ENCODE measurements at places on chromosomes 13 and 19.

DNA sequence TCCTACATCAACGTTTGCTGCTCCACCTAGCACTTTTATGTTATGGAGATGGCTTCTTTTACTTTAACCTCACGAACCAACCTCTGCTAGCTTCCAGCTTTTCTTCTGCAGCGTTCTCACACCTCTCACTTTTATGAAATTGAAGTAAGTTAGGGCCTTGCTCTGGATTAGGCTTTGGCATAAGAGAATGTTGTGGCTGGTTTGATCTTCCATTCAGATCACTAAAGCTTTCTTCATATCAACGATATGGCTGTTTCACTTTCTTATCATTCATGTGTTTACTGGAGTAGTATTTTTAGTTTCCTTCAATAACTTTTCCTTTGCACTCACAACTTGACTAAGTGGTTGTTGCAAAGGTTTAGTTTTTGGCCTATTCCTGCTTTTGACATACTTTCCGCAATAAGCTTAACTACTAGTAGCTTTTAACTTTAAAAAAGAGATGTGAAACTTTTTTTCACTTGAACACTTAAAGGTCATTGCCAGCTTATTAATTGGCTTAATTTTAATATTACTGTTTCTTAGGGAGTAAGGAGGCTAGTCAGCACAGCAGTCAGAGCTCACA is 60.0 kb upstream of the SPRY2 start:
- H3K4me3 ChIP-seq: no peak overlapping the region
- H3K27me3 ChIP-seq: no peaks in the 10 kb centered on the region
- no peak overlapping the region for H3K27ac ChIP-seq
- peaks cover 8% of the 10 kb centered on the region for H3K4me1 ChIP-seq
- DNase-seq: no peak

GRCh38 chr13:114167885-114168284 is 11.2 kb upstream of the CFAP97D2 start:
- H3K27me3 ChIP-seq: 0 out of 2 replicates have a peak, but pooled peaks cover 15% of the 10 kb centered on the region
- H3K36me3 ChIP-seq: no peaks in the 10 kb centered on the region
- no peak overlapping the region for H3K4me3 ChIP-seq
- H3K27ac ChIP-seq: no peak overlapping the region
- H3K4me1 ChIP-seq: no peaks in the 10 kb centered on the region
- no peak for DNase-seq

DNA sequence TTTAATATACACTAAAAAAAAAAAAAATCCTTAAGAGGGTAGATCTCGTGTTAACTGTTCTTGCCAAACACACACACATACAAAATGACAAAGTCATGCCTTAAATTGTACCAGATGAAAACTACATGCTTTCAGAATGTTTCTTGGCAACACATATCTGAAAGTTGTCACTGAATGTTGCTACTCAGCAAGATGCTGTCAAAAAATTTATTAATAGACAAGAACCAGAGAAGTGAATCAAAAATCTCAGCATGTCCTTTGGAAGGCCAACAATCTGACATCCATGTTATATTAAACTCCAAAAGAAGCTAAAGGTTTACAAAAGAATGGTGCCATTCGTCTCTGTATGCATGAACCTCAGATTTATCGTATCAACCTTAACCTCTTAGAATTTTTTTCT is 1746.2 kb upstream of the PRR20A start:
- H3K4me1 ChIP-seq: no peaks in the 10 kb centered on the region
- H3K27ac ChIP-seq: no peak overlapping the region
- H3K36me3 ChIP-seq: no peaks in the 10 kb centered on the region
- DNase-seq: no peak
- H3K27me3 ChIP-seq: no peaks in the 10 kb centered on the region
- no peak overlapping the region for H3K4me3 ChIP-seq

GRCh38 chr13:109743706-109744453 is 42.5 kb downstream of the IRS2 start:
- H3K36me3 ChIP-seq: peaks cover 12% of the 10 kb centered on the region
- H3K27ac ChIP-seq: peak overlapping the region; percentile 94
- H3K4me1 ChIP-seq: peaks cover 45% of the 10 kb centered on the region
- peak; percentile 82 for DNase-seq
- H3K4me3 ChIP-seq: peak overlapping the region; percentile 37
- H3K27me3 ChIP-seq: no peaks in the 10 kb centered on the region

DNA sequence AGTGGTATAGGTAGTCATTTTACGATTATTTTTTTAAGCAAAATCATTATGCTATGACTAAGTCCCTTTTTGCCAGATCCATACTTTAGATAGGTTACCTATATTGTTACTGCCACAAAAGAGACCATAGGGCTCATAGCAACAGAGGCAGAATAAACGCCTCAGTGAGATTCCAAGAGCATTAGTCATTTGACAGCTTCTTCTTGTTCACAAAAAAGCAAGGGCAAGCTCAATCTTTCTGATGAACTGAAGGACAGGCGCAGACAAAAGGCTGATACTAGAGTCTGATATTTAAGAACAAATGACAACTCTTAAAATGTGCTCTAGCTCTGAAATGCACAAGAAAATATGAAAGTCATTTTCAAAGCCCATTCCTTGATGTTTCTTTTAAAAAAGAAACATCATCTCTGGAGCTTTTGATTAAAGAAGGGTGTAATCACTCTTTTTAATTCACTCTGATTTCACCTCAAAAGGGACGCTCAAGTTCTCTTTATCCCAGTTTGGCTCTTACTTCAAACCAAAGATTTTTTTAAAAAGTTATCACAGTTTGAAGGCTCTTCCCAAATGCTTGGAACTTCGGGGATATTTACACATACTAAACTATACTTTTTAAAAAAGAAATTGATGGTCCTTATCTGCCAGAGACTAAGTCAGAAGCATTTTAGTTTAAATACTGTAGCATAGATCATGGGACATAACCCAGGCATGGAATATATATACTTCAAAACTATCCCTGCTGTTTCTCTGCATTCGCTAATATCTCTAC is 187.2 kb downstream of the EFNB2 start:
- H3K4me3 ChIP-seq: peak overlapping the region; percentile 52
- peak; percentile 99 for DNase-seq
- peak overlapping the region; percentile 84 for H3K27ac ChIP-seq
- H3K27me3 ChIP-seq: no peaks in the 10 kb centered on the region
- peaks cover 40% of the 10 kb centered on the region for H3K4me1 ChIP-seq

DNA sequence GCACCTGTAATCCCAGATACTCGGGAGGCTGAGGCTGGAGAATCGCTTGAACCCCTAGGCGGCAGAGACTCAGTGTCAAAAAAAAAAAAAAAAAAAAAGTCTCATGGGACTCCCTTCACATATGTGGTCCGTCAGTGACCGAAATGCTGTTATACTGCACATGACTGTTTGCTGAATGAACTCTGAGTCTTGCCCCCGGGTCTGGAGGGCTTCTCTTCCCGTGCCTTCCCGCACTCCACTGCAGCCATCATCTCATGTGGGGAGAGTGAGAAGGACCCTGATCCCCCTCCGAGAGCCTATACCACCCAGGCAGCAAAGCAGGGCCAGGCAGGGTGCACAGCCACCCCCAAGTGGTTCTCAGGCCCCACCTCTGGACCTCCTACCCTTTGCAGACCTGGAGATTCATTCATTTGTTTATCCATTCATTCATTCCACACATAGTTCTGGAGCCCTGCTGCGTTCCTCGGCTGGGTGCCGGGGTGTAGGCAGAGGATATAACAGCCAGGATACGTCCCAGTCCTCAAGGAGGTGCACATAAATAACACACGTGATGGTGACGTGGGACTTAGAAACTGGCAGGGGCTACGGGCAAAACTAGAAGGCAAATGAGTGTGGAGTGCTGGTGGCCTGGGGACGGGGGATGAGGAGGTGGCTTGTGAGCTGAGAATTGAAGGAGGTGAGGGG is 14.2 kb downstream of the NDUFA11 start:
- no peaks in the 10 kb centered on the region for H3K4me1 ChIP-seq
- no peaks in the 10 kb centered on the region for H3K27me3 ChIP-seq
- H3K4me3 ChIP-seq: no peak overlapping the region
- no peaks in the 10 kb centered on the region for H3K36me3 ChIP-seq

DNA sequence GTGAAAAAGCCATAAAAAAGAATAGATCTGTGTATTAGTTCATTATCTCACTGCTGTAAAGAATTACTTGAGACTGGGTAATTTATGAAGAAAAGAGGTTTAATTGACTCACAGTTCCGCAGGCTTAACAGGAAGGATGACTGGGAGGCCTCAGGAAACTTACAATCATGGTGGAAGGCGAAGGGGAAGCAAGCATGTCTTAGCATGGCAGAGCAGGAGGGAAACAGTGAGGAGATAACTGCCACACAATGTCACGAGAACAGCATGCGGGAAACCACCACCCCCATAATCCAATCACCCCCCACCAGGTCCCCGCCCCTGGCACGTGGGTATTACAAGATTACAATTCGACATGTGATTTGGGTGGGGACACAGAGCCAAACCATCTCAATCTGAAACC is 39.1 kb upstream of the EEF1AKMT1 start:
- H3K27ac ChIP-seq: no peak overlapping the region
- no peak overlapping the region for H3K4me3 ChIP-seq
- H3K4me1 ChIP-seq: peaks cover 16% of the 10 kb centered on the region
- H3K27me3 ChIP-seq: no peaks in the 10 kb centered on the region
- peaks cover 5% of the 10 kb centered on the region for H3K36me3 ChIP-seq
- DNase-seq: no peak

- peak; percentile 26 for DNase-seq
- H3K4me1 ChIP-seq: no peaks in the 10 kb centered on the region
- peaks cover 66% of the 10 kb centered on the region for H3K27me3 ChIP-seq
- no peak overlapping the region for H3K4me3 ChIP-seq
- no peaks in the 10 kb centered on the region for H3K36me3 ChIP-seq
- H3K27ac ChIP-seq: no peak overlapping the region
These were observed 7.3 kb downstream of the CD209 start for GRCh38 chr19:7739801-7740681.

DNA sequence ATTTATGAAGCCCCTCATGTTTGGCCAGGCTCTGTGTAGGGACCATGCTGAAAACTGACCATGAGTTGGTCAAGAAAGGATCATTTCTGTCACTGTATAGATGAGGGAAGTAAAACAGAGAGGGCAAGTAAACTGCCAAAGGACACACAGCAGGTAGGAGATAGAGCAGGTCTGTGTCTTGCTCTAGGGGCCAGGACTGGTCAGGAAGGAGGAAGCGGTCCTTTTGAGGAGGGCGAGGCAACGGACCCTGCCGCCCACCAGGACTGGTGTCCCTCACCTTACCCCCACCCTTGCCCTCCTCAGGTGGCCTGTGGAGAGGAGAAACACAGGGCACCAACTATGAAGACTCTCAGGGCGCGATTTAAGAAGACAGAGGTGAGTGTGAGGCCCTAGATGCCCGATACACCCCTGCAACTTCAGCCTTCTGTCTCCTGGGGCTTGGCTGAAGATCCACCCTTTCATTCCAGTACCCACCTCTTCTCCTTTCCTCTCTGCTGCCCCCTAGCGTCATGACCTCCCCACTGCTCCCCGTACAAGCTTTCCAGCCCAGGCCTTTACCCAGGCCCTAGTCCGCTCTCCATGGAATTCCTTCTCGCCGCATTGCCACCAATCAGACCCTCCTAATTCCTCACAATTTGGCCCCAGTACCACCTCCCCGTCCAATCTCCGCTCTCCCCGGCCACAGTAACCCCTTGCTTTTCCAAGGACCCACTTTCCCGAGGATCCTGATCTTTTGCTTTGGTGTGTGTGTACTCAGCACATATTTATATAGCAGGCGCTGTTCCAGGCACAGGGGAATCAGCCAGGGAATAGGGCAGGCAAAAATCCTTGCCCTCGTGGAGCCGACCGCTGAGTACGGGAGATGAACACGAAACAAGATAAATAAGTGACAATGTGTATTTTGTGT is 3.9 kb downstream of the ANKRD24 start:
- H3K4me1 ChIP-seq: no peaks in the 10 kb centered on the region
- peak; percentile 72 for DNase-seq
- H3K36me3 ChIP-seq: no peaks in the 10 kb centered on the region
- H3K27me3 ChIP-seq: no peaks in the 10 kb centered on the region
- no peak overlapping the region for H3K4me3 ChIP-seq

DNA sequence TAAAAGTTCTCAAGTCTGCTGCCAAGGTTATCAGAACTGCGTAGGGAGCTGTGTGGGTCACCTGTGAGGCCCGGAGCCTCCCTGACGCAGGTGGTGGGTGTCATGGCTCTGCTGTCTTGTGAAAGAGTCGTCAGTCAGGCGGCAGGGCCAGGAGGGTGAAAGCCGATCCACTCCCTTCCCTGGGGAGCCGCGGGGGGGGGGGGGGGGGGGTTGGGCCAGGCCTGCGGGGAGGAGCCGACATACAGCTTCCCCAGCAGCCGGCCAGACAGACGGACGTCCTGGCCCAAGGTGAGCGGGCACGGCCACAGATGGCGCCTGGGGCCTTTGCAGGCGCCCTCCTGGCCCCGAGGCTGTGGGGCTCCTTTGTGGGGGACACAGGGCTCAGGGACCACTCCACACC is 12.4 kb downstream of the SBNO2 start:
- no peaks in the 10 kb centered on the region for H3K27me3 ChIP-seq
- H3K4me1 ChIP-seq: peaks cover 13% of the 10 kb centered on the region
- no peak overlapping the region for H3K4me3 ChIP-seq
- DNase-seq: peak; percentile 74
- H3K27ac ChIP-seq: no peak overlapping the region
- no peaks in the 10 kb centered on the region for H3K36me3 ChIP-seq

GRCh38 chr19:1132552-1133383 is 29.0 kb downstream of the GPX4 start:
- no peaks in the 10 kb centered on the region for H3K27me3 ChIP-seq
- peak overlapping the region; percentile 56 for H3K4me3 ChIP-seq
- no peaks in the 10 kb centered on the region for H3K4me1 ChIP-seq
- H3K36me3 ChIP-seq: no peaks in the 10 kb centered on the region

GRCh38 chr13:35388441-35389355 is 87.8 kb downstream of the MAB21L1 start:
- no peaks in the 10 kb centered on the region for H3K4me1 ChIP-seq
- DNase-seq: no peak
- H3K4me3 ChIP-seq: no peak overlapping the region

- no peak overlapping the region for H3K4me3 ChIP-seq
- no peaks in the 10 kb centered on the region for H3K4me1 ChIP-seq
- H3K36me3 ChIP-seq: no peaks in the 10 kb centered on the region
These were observed 78.6 kb downstream of the SPACA7 start for GRCh38 chr13:112454648-112455334.

- H3K27ac ChIP-seq: no peak overlapping the region
- peaks cover 8% of the 10 kb centered on the region for H3K4me1 ChIP-seq
- H3K36me3 ChIP-seq: no peaks in the 10 kb centered on the region
- DNase-seq: no peak
- no peaks in the 10 kb centered on the region for H3K27me3 ChIP-seq
- no peak overlapping the region for H3K4me3 ChIP-seq
These were observed 171.9 kb downstream of the KLF5 start for GRCh38 chr13:73230716-73231115.
